Fibroblast of lung (primary cell): ENCODE measurements at places on chromosomes 16 and 17. TPM values are rescaled to one million over a fixed set of nuclear protein-coding genes. Genes with fewer than 3 reads are reported as not detected.

Gene PIGW
- polyA plus RNA-seq = 10.1 and 10.2 TPM in 2 replicates

Gene ZNF597
- polyA plus RNA-seq = 1.4 and 1.6 TPM in 2 replicates

Gene LITAF
- 128 and 162 TPM in 2 replicates for polyA plus RNA-seq

Gene VTN
- 0.46 and 3.5 TPM in 2 replicates for polyA plus RNA-seq

Gene OR1A1
- not detected in 2 replicates for polyA plus RNA-seq

Gene BCKDK
- polyA plus RNA-seq = 34.8 and 42.2 TPM in 2 replicates

Gene ABCC11
- polyA plus RNA-seq = 0.20 and 0.25 TPM in 2 replicates

Gene HLF
- polyA plus RNA-seq = 0.18 and 0.69 TPM in 2 replicates

Gene GPR179
- polyA plus RNA-seq = not detected in 2 replicates

Gene CRYBA1
- not detected in 2 replicates for polyA plus RNA-seq

Gene IGFALS
- polyA plus RNA-seq = not detected in 2 replicates

Gene NUBP1
- 29.7 and 37.3 TPM in 2 replicates for polyA plus RNA-seq

Gene CLEC3A
- polyA plus RNA-seq = not detected in 2 replicates

Gene YBX2
- polyA plus RNA-seq = not detected in 2 replicates

Gene RDM1
- polyA plus RNA-seq = 0.48 and 0.75 TPM in 2 replicates

Gene SSTR5
- polyA plus RNA-seq = not detected in 2 replicates

Gene ABCA9
- polyA plus RNA-seq = 1.6 and 1.8 TPM in 2 replicates

Gene OTOP3
- not detected in 2 replicates for polyA plus RNA-seq

Gene NPIPB12
- 4.7 and 6.4 TPM in 2 replicates for polyA plus RNA-seq

Gene BAHCC1
- polyA plus RNA-seq = 1.5 and 1.8 TPM in 2 replicates

Gene ODAD4
- polyA plus RNA-seq = 0.36 and 0.50 TPM in 2 replicates

Gene SOCS1
- 13.2 and 17.7 TPM in 2 replicates for polyA plus RNA-seq

Gene RRAD
- 7.8 and 11.6 TPM in 2 replicates for polyA plus RNA-seq

Gene CALCOCO2
- 85.2 and 164 TPM in 2 replicates for polyA plus RNA-seq

Gene ACACA
- polyA plus RNA-seq = 45.2 and 54.1 TPM in 2 replicates

Gene NOTUM
- 0.02 TPM in 2 replicates for polyA plus RNA-seq

Gene KRT12
- polyA plus RNA-seq = not detected in 2 replicates

Gene PRSS36
- 0.10 and 0.20 TPM in 2 replicates for polyA plus RNA-seq

Gene FBXW10
- 0.03 TPM in 1 of 2 replicates, not detected in the other for polyA plus RNA-seq
